ENCODE measurements at places on chromosomes 12 and 14.

- no peak for DNase-seq
Observed at GRCh38 chr14:77620222-77620870, 3.9 kb upstream of the SPTLC2 start.

- no peak for DNase-seq
Observed at GRCh38 chr14:96095581-96096476, 56.7 kb downstream of the C14orf132 start.

DNA sequence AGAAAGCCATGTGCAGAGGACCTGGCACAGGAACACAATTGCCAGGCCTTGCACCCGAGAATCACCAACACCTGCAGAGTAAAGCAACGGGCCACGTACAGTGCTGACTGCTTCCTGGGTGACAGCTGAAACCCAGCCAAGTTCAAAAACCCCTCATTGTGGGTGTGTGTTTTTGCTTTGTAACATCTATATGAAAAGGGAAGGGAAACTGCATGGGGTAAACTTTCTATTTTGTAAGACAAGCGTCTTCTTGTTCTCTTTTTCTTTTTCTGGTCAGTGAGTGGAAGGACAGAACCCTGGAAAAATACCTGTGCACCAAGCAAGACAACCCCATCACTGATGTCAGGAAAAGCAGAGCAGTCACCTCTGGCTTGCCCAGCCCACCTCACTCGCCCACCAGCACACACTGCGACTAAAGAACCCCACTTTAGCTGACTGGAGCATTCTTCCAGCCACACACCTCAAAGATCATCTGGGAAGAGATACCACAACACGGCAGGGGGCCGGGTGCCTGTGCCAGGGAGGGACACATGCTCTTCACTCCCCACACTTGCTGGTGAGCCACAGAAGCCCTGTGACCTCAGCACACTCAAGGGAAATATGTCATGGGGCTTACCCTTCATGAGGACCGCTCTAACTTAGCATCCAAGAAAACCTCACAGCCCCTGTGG is 172.3 kb downstream of the NDUFA12 start:
- DNase-seq, result no peak

DNA sequence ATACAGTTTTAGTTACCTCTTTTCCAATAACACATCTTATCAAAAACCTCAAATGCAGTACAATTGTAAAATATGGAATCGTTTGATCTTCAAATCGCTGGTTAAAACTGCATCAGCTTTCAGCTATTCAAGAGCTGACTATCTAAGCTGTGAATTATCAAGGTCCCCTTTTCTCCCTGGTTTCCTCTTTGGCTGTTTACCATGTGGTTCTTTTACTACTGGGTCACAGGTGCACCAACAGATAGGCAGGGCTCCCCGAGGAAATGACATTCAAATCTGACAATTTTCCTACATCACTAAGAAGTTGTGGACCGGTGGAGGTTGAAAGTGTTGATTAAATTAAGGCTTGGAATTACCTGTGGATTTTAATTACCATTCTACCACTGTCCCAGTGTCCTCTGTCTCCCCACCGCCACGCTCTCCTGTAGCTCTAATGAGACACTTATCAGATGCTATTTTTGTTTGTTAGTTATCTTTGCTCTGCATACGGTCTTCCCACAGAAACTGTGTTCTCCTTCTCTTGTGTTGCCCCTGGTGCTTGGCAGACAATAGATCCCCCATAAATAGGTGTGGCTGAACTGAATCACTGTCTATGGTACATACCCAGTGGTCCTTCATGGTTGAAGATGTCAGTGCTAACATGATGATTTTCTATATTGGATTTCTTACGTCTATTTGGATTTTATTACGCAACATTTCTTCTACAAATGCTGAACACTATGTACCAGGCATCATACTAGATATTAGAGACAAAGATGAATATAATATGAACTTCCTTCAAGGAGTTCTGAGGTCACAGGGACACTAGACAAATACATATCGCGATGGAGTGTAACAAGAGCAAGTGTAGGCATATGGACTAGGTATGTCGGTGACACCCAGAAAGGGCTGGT is 20.9 kb upstream of the PLXNC1 start:
- DNase-seq, result no peak

DNA sequence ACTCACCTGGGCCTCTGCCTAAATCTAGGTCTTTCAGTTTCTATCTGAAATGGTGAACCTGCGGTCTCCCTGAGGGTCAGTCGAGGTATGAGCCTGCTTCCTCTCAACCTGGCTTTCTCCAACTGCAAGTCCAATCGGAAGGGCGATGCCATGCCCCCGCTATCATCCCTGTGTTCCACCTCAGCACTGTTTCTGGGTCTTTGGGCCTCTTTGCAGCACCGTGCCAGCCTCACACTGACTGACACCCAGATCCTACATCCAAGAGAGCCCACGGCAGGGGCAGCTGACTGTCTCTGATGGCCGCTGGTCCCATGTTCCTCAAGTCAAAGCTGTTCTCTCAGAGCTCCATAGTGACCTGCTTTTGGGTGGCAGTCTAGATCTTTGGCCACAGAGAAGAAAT is 120.7 kb downstream of the PAPOLA start:
- DNase-seq, result no peak

DNA sequence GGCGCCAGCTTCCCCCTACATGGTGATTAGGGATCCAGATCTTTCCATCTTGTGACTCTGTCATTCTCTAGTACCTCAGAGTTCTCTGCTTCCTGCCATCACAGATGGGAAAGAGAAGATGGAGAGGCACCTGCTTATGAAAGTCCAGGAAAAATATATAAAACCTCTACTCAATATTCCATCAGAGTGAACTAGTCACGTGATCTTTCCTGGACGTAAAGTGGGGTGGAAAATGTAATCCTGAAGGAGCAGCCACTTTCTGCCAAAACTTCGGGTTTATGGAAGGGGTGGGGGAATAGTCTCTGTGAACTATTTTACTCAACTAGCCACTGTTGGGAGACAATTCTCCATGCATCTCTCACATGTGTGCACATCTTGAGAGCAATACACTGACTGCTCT is 47.7 kb downstream of the STAB2 start:
- no peak for DNase-seq

DNA sequence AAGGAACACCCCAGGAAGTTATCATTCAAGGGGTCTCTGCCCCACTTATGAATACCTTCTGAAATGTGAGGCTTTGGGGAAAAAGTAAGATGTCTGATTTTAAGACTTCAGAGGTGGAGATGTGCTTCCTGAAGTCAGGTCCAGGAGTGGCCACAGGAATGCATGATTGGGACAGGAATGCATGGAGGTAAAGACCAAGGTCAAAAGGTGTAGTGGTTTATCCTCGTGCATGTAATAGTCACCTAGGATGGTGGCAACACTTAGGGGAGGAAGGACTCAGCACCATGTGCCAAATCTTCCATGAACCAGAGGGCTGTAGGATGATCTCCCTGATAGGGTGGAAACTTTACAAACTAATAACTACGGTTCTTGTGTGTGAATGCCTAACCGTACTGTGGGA is 217.3 kb downstream of the C12orf75 start:
- no peak for DNase-seq

DNA sequence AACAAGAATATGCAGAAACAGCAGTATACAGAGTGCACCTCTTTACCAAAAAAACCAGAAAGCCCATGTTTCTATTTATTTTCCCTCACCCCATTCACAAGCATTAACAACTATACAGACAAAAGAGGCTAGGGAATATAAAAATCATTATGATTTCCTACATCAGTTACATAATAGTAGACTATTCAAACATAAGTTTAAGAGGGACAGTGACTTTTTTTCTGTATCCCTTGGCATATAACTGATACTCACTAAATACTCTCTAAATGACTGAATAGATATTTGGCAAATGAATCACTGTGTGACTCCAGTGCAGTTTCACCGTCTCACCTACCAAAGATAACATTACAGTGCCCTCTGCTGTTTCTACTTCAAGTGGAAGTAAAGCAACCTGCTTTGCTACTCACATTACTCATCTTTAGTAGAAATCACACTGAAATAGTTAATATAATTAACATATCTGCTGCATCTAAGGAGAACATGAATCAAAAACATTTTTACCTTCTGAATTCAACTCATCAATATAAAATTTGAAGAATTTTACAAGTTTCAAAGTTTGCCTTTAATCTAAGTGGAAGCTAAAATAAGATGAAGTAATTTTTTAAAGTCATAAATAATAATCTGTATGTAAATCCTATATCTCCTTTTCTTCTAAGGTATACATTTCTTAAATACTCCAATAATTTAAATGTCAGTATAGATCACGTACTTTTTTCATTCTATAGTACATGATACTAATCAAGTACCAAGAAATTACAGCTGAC is 103.8 kb downstream of the OSBPL8 start:
- DNase-seq, result peak; percentile 14

- no peak for DNase-seq
Observed at GRCh38 chr12:32824596-32824995, 68.9 kb upstream of the YARS2 start.

GRCh38 chr12:50678650-50679365 is 85.1 kb upstream of the ATF1 start:
- DNase-seq, result no peak
